ENCODE measurements at places on chromosomes 12 and 14.

DNA sequence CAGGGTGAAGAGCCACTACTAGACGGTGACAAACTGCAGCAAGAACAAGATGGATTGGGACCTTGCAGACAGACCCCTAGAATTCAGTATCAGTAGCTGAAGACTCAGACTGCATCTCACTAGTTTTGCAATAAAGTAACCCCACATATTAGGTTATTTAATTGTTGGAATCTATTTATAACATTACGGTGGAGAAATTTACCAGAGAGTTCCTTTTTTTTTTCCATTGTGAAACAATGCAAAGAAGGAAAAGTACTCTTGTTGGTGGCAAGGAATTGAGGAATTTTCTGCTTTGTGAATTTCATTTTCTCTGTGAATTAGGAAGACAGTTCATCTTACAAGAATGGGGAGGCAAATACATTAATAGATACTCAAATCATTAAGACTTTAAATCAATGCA is 185.7 kb upstream of the PPFIA2 start:
- no peak for DNase-seq

DNA sequence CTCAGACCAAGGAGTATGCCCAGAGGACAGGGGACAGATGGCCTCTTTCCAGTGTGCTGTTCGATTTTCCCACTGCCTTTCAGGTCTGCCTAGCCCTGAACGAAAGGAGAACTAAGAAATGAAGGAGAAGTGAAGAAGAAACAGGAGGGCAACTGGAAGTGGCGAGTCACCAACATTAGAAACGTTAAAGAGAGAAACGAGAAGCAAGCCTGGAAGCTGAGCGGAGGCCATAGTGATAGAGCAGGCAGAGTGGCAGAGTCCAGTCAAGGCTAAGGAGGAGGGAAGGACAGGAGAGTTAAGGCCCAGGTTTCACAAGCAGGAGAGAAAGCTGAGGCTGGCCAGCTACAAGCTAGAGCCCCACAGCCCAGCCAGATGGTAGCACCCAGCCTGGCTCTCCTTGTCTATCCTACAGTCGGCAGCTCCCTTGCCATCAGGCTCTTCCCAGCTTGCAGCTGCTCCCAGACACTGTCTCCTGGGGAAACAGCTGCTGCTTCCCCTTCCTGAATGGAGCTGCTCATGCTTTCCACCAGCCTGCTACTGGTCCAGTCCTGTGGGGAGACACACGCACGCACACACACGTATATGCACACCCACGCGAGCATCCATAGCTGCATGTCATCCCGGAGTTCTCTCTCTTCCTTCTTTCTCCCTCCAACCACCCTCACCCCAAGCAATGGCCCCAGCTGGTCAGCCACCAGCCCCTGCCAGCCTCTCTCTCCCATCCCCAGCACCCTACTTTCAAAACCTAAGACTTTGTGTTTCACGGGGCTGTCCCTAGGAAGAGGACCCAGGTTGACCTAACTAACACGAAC is 139.7 kb upstream of the CCND2 start:
- no peak for DNase-seq

DNA sequence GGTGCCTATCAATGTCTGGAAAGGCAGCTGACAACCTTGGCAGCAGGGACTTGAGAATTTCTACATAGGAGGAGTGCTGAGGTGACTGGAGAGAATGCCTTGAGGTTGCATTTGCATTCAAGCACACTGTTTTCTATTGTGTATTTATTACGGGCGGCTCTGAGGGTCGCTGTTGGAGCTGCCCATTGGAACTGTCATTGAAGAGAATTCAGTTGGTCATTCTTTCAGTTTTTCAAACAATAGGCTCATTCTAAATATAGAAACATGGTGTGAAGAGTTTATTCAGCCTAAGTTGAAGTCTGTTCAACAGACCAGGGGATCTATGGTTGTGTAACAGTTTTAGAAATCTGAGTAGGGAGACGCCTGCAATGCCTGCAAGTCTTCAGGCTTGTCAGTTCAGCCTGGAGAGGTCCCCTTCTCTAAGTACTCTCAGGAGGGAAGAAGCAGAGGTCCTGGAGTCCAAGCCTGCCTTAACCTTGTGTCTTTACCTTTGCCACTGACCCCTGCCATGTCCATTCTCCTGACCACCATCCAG is 9.8 kb upstream of the ABHD12B start:
- DNase-seq: no peak

DNA sequence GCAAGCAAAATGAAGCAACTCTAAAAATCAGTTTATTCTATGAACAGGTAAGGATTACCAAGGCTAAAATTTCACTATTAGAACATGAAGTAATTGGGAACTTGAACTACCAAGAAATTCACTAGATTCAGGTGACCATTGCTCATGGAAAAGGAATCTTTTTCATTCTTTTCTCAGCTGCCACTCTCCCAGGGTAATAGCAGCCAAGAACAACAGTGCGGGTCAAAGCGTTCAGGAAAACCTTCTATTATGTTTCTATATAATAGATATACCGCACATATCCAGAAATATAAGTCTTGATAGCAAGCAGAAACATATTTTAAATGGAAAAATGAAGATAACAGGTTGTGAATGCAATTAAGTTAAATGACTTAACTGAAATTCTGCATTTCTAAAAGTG is 125.6 kb downstream of the NELL2 start:
- DNase-seq: no peak

DNA sequence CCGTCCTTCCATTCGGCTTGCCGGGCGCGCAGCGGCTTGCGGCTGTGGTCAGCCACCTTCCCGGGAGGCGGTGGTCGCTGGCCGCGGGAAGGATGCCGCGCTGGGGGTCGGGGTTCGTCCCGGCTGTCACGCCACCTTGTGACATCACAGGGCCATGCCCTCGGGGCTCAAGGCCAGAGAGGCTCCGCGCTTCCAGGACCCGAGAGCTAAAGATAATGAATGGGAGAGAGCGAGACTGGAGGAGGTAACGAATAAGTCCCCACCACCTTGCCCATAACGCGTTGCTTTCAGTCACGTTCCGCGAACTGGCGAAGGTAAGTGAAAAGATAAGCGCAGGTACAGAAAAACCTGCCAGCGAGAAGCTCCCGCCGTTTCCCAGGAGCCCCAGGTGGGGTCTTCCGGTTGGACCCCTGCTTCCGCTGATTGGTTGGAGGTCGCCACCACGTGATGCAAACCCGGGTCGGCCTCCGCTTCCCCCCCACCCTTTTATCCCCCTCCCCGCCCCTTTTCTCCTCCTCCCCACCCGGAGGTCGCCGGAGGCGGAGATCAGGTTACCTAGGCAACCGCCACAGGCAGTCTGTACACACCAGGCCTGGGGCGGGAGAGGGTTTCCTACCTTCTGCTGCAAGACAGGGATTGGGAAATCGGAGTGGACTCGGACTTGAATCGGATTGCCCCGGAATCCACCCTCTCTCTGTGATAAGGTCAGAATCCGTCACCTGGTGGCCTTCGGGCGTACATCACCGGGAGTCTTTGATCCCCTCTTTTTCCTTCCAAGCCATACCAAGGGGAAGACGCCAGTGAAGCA is at the start of gene LRRC9:
TSS of gene LRRC9 (plus strand) at position 575 of the 808 bp plus-strand sequence.
- no peak for DNase-seq

DNA sequence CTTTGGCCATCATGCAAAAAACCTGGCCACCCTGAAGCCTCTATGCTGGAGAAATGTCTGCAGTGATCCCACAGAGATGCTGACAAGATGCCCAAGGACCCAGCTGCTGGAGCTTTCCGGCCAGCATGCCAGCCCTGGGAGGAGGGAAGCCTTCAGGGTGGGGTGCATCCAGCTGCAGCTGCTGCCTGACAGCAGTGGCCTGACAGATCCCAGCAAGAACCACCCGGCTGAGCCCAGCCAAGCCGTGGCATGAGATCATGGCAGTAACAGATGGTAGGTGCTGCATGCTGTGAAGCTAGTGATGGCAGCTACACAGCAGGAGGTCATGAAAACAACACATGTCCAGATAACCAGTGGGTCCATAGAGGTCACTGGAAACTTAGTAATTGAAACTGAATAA is 13.8 kb downstream of the CLBA1 start:
- no peak for DNase-seq

- no peak for DNase-seq
Observed at GRCh38 chr14:24895243-24895583, 154.7 kb downstream of the STXBP6 start.

DNA sequence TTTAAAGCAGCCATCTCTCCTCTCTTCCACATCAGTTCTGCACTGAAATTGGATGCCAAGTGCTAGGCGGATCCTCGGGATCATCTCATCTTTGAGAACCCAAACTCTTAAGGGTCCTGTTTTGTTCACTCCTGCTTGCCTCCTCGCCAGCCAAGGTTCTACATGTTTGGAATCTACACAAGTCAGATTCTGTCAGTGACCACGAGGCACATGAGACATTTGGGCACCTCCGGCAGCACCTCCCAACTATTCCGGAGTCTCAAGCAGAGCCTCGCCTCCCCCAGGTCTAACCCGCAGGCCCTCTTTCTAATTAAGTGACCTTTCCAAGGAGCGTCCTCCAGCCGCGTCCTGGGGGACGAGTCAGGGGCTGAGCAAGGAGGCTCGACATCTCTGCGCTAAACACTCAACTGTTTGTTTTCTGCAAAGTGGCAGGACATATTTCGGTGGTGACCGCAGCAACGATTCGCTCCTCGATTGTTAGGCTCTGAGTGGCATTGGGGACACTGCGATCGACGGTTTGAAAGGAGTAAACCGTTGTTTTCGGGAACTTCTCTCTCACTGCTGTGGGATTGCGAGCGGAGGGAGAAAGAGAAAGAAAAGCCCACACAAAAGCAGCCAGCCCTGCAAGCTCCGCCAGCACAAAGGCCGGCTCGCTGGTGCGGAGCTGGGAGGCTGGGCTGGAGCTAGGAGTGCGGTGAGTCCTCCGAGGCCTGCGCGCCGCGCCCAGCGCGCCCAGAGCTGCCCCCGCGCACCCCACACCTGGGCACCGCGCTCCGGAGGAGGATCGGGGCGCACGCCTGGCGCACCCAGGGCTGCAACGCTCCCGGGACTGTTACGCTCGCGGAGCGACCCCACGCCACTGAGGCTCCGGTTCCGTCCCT is 640 bp downstream of the ARMH4 start:
- DNase-seq: no peak

DNA sequence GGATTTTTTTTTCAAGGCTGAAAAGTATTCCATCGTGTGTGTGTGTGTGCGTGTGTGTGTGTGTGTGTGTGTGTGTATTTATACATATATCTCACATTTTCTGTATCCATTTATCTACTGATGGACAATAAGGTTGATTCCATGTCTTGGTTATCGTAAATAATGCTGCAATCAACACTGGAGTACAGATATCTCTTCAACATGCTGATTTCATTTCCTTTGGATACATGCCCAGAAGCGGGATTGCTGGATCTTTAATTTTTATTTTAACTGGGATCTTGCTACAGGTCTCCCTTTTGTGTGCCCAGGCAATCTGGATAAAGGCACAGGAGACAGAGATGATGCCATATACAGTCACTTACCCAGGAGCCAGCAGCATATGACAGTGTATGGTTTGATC is 338.1 kb downstream of the SOX5 start:
- DNase-seq: no peak
